ENCODE measurements at places on chromosomes 3 and 15.

DNA sequence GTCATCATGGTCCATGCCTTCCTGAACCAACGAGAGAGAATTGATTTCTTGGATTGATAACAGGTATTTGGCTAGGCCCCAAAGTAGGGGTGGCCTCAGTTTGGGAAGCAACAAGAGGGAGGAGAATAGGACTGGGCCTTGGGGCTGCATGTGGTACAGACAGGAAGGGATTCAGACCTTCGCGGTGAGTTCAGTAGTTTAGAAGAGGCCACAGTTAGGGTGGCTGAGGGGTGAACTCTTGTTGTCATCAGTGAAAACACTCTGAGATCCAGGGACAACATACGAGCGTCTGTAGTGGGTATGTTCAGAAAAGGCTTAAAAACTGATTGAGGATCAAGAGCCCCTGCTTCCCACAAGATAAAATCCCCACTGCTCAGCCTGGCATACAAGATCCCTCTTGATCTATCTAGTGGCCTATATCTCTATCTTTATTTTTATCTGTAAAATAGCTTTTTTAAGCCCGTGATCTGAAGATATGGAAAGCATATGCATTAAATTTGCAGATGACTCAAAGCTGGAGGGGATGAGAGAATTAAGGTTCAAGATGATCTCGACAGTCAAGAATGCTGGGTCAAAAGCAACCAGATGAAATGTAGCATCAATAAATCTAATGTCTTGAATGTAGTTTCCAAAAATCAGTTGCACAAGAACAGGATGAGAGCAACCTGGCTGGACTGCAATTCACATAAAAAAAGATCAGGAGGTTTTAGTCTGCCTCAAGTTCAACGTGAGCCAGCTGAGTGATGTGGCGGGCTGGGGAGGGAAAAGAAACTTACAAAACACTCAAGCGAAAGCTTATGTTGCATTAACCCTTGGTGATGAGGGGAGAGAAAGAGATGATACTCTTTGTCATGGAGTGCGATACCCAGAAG, 221.1 kb upstream of the TLE3 start:
- no peak for DNase-seq

GRCh38 chr15:71444032-71444810, 328.9 kb downstream of the THSD4 start:
- DNase-seq: no peak

GRCh38 chr3:190182418-190183043, 61.8 kb upstream of the P3H2 start:
- DNase-seq: no peak

DNA sequence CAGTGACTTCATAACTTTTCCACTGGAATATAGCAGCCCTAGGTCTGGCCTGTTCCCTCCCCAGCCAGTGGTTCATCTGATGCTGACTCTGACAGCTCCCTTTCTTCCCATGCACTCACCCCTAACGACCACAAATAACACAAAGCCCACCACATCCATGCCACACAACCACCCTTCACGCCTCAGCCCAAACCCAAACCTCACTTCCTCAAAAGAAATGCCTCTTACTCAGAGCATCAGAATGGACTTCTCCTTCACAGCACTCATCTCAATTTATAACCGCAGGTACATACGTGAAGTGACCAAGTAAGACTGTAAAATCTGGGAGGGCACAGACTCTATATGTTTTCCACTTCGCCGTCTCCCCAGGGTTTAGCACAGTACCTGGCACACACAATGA, 1.1 kb downstream of the RBSN start:
- DNase-seq: no peak

GRCh38 chr3:58261954-58262666, 24.5 kb downstream of the ABHD6 start:
- DNase-seq: no peak

DNA sequence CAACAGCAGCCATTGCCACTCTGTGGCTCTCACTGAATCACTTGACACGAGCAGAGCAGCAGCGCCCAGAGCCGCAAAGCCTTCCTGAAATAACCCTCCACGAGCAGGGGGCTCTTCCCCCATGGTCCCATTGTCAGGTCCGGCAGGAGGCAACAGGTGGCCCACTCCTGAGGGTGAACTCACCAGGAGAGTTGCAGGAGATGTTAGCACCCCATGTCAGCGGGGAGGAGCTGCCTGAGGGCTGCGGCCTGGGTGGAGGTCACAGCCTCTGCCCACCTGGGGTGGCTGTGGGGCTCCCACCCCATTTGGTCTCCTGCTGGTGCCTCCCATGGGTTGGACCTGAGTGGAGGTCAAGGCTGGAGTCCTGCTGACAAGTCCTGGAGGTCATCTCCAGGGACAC, 12.3 kb upstream of the C3orf22 start:
- no peak for DNase-seq

DNA sequence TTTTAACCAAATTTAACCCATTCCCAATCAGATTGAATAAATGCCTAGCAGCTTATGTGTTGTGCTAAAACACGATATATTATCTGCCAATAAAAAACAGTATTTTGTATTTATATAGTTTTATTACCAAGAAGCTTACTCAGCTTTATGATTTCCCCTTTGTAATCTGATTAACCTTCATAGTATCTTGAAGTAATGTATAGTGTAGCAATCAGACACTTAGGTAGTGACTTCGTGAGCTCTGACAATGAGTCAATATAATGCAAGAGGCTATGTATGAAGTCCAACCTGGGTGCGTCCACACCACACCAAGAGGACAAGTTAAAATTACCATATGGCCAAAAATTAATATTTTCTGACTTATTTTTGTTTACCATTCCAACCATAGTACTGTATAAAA, 2.1 kb upstream of the CNBP start:
- no peak for DNase-seq

- no peak for DNase-seq
These were observed 77.0 kb upstream of the PLSCR5 start for GRCh38 chr3:146682171-146682570.

DNA sequence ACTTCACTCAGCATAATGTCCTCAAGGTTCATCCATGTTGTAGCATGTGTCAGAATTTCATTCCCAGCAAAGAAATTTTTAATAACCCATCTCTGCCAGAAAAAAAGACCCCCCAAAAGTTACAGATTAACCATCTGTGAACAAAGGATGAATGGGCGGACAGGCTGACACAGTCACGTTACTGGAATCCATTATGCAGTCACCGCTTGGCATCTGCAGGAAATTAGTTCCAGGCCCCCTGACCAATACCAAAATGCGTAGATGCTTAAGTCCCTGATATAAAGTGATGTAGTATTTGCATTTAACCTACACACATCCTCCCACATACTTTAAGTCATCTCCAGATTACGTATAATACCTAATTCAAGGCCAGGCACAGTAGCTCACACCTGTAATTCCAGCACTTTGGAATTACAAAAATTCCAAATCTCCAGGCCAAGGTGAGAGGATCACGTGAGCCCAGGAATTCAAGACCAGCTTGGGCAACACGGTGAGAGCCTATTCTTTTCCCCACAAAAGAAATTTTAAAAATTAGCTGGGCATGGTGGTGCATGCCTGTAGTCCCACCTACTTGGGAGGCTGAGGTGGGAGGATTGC, 1.5 kb upstream of the SLC12A8 start:
- no peak for DNase-seq

- no peak for DNase-seq
These were observed 6.9 kb upstream of the NME9 start for GRCh38 chr3:138336454-138336999.

DNA sequence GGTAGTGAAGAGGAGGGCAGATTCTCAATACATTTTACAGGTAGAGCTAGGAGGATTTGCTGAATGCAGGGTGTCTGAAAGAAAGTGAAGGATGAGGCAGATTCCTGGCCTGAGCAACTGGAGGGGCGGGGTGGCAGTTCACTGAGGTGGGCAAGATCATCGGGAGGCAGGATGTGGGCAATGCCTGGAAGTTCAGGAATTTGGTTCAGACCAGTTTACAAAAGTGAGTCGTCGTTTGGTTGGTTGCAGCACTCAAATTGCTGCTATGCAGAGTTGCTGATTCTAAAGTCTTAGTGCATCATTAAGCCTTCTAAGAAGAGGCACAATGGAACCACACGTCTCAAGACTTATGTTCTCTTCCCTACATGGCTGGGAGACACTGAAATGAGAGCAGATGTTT, 134.0 kb downstream of the MFSD1 start:
- no peak for DNase-seq

GRCh38 chr3:141737678-141738021, 448 bp upstream of the RNF7 start:
- no peak for DNase-seq

DNA sequence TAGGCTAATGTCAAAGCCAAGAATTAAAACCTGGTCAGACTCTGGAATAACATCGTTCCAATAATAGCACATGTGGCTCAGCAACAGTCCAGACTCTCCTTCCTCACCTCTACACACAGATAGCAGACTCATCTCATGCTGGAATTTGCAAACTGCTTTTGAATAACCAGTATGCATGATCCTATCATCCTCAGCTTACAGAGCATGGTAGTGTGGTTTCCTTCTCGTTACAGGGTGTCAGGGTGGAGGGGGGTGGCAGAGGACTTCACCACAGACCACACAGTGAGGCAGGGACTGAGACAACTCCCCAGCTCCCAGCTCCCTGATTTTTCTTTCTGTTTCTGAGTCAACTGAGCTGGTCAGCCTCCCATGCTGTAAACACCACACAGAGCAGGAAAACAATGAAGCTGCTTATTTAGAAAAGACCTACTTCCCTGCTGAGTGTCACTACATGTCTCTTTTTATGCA, 101.6 kb downstream of the RPL22L1 start:
- no peak for DNase-seq

- DNase-seq: no peak
These were observed at the start of gene MKRN2OS for GRCh38 chr3:12545473-12545791. Gene MKRN2OS (minus strand): TSS chr3:12545499. CDS start chr3:12545464, 35 bp downstream.

GRCh38 chr15:63601026-63601703, 4.0 kb downstream of the FBXL22 start:
- peak; percentile 21 for DNase-seq

DNA sequence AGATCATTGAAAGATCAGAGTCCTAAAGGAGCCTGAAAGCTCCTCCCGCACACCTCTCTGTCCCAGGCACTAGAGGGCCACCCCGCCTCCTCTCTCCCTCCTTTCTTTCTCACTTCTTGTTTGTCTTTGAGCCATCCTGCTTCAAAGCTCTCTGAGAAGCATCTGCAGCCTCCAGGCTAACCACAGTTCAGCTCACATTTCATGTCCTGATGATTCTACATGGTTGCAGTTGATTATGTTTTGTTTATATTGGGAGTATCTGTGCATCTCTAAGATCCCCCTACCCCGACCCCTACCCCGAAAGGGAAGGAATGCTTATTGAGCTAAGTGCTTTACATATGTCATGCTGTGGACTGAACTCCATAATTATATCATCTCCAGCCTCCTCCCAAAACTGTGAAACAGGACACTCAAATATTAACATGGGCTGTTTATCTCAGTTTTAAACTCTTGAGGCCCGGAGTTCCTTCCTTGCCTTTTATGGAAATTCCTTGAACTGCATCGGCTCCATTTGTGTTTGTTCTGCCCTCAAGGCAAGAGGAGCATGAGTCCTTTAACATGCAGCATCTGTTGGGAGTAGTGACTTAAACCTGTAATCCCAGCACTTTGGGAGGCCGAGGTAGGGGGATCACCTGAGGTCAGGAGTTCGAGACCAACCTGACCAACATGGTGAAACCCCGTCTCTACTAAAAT, 30.9 kb downstream of the MGLL start:
- DNase-seq: no peak

- no peak for DNase-seq
These were observed 285.4 kb downstream of the CNTN3 start for GRCh38 chr3:74329096-74329495.

- DNase-seq: peak; percentile 40
These were observed 9.1 kb downstream of the ABHD5 start for GRCh38 chr3:43699864-43700263.

GRCh38 chr3:106114220-106114619, 245.4 kb upstream of the CBLB start:
- DNase-seq: no peak

DNA sequence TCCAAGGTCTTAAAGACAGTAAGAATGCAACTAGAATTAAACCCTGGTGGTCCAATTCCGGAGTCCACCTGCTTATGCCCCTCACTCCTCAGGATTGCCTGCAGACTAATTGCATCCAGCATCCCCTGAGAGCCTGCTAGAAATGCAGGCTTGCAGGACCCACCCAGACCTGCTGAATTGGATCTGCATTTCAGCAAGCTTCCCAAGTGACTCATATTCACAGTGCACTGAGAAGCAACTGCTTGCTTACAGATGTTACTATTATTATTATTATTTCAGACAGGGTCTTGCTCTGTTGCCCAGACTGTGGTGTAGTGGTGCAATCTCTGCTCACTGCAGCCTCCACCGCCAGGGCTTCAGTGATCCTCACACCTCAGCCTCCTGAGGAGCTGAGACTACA, 83.5 kb upstream of the VGLL4 start:
- DNase-seq: no peak

GRCh38 chr15:67023517-67024313, 41.7 kb upstream of the SMAD3 start:
- DNase-seq: no peak

DNA sequence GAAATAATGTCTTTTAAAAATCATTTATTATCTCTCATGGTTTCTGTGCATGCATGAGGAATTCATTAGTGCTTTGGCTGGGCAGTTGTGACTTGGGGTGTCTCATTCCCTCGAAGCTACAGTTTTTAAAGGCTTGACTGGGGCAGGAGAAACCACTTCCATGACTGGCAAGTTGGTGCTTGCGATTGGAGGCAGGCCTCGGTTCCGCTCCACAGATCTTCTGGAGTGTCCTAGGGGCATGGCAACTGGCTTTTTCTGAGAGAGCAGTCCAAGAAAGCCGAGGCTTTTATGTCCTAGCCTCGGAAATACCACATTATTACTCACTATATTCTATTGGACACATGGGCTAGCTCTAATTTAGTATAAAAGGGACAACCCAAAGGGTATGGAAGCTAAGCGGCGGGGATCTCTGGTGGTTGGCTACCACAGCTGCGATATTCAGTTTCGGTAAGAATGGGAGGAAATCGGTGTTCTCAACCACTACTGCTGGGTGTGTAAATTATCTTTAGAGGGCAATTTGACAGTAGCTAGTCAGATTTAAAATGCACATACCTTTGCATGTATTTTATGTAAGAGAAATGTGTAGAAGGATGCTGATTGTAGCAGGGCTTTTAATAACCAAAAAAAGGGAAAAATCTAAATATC, 48.8 kb upstream of the TOP2B start:
- no peak for DNase-seq

GRCh38 chr15:40739854-40740253, 15.2 kb downstream of the RMDN3 start:
- no peak for DNase-seq

GRCh38 chr3:55579496-55579895, 92.4 kb upstream of the WNT5A start:
- peak; percentile 34 for DNase-seq

GRCh38 chr3:52874160-52874701, 23.1 kb downstream of the STIMATE start:
- DNase-seq: no peak

- no peak for DNase-seq
These were observed 37.1 kb downstream of the QTRT2 start for GRCh38 chr3:114093596-114093995.

GRCh38 chr3:59654123-59654479, 604.3 kb upstream of the CFAP20DC start:
- no peak for DNase-seq

- DNase-seq: no peak
These were observed 29.6 kb upstream of the TBC1D21 start for GRCh38 chr15:73843787-73844186.

- no peak for DNase-seq
These were observed 60.1 kb downstream of the MGLL start for GRCh38 chr3:127762077-127762786.
